ENCODE measurements at places on chromosomes 12 and 14. TPM values are rescaled to one million over a fixed set of nuclear protein-coding genes. Genes with fewer than 3 reads are reported as not detected.

DNA sequence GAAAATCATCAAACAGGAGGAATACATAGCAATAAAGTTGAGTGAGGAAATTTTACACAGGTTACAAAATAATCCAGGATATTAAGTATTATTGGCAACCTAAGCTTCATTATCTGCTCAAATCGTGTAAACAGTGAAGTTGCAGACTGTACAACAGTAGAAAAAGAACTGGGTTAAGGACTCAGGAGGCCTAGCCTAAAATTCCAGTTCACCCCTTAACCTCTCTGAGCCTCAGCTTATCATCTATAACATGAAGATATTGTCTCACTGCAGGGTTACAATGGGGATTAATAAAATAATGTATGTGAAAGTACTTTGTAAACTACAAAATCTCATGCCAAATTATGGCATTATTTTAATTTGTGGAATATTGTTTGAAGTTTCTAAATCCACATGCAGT, 26.0 kb downstream of the DDHD1 start:
- DNase-seq = no peak

DNA sequence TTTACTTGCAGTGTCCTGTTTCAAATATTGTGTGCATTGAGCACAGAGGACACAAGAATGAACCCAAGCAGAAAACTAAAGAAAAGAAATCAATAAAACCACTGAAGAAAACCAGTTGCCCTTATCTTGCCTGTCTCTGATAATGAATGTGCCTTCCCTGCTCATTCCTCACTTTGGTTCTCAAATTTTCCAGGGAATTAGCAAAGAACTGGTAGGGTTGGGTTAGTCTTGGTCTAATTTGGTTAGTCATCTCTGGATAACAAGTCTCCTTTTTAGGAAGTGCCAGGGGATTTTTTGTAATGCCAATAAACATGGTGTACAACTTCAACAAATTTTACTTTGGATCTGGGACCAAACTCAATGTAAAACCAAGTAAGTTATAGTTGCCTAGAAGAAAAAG, 65.7 kb downstream of the DAD1 start:
- no peak for DNase-seq

Gene CLEC2B
- 5.2 TPM for polyA plus RNA-seq

Gene DUSP6
- polyA plus RNA-seq = 135 TPM

Gene CIROP
- polyA plus RNA-seq = 0.01 TPM

DNA sequence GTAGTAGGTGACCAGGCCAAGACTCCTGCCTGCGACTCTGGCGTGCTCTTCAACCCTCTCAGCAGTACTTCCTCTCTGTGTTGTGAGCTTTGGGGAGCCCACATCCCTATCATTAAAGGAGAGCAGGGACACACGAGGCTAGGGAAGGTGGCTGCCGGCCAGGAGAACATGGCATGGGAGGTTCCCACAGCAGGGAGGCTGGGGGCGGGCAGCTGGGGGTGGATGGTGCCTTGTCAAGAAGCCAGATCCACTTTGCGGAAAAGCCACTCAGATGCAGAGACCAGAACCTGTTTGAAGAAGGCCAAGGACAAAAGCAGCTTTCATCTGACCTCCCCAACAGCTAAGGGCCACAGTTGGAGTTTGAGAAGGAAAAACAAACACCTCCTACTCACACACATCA, 198.6 kb downstream of the BCL11B start:
- no peak for DNase-seq

DNA sequence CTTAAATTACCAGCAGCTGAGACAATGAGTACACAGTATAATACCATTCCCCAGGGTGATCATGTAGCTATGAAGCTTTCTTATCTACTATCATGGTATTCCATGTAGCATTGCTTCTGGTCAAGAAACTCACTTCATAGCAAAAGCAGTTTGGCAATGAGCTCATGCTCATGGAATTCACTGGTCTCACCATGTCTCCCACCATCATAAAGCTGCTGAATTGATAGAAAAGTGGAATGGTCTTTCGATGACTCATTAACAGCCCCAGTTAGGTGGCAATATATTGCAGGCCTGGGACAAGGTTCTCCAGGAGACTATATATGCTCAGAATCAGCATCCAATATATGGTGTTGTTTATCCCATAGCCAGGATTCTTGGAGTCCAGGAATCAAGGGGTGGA, 553.7 kb downstream of the FOXG1 start:
- peak; percentile 65 for DNase-seq

DNA sequence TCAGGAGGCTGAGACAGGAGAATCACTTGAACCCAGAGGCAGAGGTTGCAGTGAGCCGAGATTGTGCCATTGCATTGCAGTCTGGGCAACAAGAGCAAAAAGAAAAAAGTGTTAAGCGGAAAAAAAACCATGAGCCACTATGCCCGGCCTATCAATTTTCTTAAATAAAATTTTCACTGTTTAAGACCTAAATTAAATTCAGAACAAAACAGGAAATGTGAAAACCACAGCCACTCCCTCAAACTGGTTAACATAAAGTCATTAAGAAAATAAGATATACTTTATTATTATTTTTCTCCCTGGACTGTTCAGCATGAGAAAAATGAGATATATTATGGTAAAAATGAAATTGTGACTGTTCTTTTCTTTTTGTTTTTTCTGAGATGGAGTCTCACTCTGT, 44.6 kb upstream of the GCH1 start:
- no peak for DNase-seq

DNA sequence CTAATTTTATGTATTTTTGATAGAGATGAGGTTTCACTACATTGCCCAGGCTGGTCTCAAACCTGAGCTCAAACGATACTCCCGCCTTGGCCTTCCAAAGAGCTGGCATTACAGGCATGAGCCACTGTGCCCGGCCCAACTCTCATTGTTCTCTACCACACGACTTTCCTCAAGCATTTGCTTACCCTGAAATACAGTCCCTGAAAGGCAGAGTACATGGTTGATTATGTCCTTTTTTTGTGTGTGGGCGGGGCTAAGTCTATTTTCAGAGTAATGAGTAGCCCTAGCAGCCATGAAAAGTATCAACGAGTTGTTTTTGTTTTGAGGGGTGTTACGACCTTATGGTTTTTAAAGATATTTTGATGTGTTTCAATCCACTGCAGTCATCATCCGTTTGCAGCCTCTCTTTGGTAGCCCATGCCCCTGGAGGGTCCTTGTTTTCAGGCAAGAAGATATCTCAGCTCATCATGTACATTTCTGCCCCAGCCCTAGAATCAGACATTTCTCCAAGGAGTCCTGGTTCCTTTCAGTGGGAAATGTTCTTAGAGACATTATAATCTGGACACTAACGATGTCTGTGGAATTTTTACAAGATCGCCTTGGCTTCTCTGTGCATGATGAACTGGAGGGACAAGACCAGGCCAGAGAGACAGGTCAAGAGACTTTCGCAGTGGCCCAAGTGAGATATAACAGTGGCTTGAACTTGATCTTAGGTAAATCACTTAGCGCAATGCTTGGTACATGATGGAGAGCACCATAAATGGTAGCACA, 8.7 kb downstream of the ACACB start:
- no peak for DNase-seq

- no peak for DNase-seq
These were observed 11.2 kb downstream of the TTC9 start for GRCh38 chr14:70652871-70653270.

Gene TTC9
- 1.9 TPM for polyA plus RNA-seq

GRCh38 chr12:16670456-16671050, 64.6 kb upstream of the LMO3 start:
- DNase-seq = no peak

DNA sequence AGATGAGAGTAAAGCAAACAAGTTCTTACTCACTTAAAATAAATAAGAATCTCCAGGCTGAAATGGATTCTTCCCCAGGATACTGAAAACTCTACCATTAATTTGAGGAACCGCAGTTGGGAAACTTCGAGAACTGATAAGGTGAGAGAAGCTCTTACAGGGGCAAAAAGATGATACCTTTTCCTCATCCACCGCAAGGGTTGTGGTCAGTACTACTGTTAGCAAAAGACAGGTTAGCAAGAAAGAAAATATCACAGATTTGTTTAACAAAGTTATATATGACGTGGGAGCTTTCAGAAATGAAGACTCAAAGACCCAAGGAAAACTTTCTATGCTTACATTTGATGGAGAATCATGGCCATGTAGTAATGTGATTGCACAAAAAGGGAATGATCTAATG, 441.6 kb downstream of the PCNX1 start:
- DNase-seq = no peak

DNA sequence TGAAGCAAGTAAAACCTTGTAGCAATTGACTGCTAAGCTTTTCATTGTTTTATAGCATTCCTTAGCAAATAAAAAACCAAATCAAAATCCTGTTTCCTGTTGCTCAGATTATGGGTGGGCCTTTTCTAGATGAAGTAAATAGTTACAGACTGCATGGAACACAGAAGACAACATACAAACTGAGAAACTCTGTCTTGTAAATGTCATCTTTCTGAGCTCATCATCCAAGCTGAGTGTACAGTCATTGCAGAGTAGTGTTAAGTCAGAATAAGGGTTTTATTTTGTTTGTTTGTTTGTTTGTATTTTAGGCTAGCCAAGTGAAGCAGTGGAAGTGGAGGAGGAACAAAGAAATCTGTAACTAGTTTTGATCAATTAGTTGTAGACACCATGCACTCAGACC, 24.4 kb upstream of the BTG1 start:
- DNase-seq = no peak

Gene TESPA1
- polyA plus RNA-seq = 1.6 TPM

Gene NPFF
- polyA plus RNA-seq = not detected

DNA sequence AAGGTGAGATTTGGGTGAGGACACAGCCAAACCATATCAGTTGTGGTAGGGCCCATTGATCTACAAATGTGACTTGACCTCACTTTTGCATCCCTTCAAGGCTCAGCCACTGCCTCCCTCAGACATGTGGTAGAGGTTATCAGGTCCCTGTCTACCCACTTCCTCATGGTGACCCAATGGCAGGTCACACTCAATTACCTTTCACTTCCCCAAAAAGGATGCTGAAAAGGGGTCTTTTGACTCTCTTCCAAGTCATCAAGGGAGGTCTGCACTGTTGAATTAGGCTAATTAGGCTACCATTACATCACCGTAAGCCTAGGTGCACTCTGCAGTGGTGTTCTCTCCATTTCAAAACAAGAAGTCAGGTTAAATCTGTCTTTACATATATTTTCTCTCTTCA, 22.6 kb upstream of the DRAM1 start:
- no peak for DNase-seq

Gene OGFOD2
- 22.2 TPM for polyA plus RNA-seq

DNA sequence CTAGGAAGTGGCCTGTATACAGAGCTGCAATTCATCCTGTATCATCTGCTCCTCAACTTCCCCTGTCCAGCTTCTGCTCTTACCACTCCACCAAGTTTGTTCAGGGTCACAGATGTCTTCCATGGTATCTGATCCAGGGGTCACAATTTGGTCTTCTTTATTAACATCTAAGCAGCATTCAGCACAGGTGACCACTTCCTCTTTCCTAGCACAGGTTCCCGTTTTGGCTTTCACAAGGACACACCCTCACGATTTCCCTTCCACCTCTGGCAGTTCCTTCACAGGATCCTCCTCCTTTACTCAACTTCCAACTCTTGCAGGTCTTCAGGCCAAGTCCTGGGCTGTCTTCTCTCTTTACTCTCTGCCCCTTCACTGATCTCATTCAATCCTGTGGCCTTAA, 93.6 kb downstream of the TTC7B start:
- DNase-seq = no peak

DNA sequence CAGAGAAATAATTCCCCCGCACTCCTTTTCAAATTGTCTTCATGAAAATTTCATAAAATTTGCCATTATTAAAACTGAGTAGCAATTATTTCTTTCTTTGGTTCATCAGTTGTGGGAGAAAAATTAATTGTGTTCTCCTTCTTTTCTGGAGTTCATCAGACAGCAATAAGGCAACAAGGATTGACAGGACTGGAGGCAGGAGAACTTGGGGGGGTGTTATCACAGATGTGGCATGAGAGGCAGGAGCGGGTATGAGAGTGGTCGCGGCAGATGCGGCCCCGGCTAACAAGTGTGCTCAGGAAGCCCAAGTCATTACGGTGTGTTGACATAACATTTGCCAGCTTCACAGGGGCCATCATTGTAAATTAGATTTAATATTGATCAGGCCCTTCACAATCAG, 306.6 kb upstream of the TMPO start:
- DNase-seq = no peak

DNA sequence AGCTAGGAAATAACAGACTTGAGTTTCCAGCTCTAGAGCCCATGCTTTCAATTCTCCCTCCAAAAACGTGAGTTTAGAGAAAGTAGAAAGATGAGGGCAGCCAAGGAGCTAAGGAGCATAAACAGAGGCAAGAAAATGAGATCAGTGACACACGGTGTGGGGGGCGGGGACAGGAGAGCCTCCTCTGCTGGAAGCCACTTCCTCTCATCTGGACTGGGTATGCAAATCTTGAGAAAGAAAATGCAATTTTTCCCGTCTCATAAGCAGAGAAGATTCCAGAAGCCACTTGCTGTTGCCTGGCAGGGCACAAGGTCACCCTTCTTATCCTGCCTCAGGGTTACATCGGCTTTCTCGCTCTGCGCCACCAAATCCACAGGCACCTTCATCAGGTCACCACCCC, 6.0 kb downstream of the OR10P1 start:
- no peak for DNase-seq

DNA sequence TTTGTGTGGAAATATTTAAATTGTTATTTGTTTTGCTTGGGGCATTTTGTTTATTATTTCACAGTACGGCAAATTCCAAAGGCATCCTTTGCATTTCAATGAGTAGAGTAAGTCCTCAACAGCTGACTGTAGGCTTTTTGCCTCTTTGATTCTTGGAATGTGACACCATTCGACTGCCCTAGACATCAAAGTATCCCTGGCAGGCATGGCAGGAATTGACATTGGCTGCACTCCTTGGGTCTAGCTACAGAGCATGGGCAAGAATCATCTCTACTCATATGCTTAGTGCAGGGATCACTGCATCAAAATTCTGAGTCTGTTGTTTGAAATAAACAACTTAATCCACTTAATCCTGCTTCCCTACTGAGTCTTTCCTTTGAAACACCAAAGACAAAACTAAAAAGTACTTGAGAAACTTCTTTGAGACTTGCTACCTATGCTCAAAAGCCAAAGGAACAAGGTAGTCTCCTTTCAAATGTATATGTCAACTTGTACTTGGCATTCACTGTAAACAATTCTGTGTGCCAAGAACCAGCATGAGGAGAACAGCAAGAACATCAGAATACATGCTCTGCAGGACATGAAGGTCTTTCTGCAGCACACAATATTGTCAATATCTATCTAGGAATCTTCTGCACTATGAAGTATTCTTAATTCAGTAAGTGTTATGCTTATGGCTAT, 1569.0 kb upstream of the FLRT2 start:
- DNase-seq = no peak
